MCF 10A (cell line): ENCODE measurements at places on chromosomes 4 and X. TPM values are rescaled to one million over a fixed set of nuclear protein-coding genes. Genes with fewer than 3 reads are reported as not detected.

The SSX3 gene
- total RNA-seq: not detected in 2 replicates

The SRPK3 gene
- not detected in 2 replicates for total RNA-seq

DNA sequence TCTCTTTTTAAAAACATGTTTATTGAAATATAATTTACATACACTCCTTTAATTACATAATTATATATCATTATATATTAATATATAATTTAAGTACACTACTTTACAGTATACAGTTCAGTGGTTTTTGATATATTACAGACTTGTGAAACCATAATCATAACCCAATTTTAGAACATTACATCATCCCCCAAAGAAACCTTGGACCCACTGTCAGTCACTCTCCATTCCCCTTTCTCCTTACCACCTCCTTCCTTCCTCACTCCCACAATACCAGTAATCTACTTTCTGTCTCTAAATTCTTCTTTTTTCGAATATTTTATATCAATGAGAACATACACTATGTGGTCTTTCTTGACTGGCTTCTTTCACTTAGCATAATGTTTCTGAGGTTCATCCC, 17.9 kb upstream of the EXOSC9 start:
- peaks cover 21% of the 10 kb centered on the region for H3K4me1 ChIP-seq
- no peaks in the 10 kb centered on the region for H3K27me3 ChIP-seq
- H3K36me3 ChIP-seq: no peaks in the 10 kb centered on the region
- no peak overlapping the region for H3K27ac ChIP-seq

DNA sequence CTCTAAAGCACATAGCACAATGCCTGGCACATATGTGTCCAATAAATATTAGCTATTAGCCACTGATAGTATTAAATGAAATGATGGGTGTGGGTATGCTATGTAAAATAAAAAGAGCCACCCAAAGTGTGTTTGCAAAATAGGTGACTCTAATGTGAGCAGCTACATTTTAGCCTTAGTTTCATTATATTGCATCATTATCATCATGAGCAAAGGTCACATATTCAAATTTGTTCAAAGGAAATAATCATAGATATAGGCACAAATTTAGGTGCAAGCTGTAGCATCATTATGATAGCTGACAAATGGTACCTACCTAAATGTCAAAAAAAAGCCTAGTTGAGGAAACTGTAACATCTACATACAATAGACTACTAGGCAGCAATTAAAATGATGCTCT, 373.9 kb upstream of the FGF13 start:
- no peaks in the 10 kb centered on the region for H3K27me3 ChIP-seq
- no peaks in the 10 kb centered on the region for H3K36me3 ChIP-seq
- H3K4me1 ChIP-seq: no peaks in the 10 kb centered on the region
- no peak overlapping the region for H3K4me3 ChIP-seq

GRCh38 chr4:119212964-119213606, 572 bp downstream of the USP53 start:
- no peaks in the 10 kb centered on the region for H3K27me3 ChIP-seq
- H3K4me1 ChIP-seq: peaks cover 36% of the 10 kb centered on the region
- peak overlapping the region; percentile 84 for H3K4me3 ChIP-seq

DNA sequence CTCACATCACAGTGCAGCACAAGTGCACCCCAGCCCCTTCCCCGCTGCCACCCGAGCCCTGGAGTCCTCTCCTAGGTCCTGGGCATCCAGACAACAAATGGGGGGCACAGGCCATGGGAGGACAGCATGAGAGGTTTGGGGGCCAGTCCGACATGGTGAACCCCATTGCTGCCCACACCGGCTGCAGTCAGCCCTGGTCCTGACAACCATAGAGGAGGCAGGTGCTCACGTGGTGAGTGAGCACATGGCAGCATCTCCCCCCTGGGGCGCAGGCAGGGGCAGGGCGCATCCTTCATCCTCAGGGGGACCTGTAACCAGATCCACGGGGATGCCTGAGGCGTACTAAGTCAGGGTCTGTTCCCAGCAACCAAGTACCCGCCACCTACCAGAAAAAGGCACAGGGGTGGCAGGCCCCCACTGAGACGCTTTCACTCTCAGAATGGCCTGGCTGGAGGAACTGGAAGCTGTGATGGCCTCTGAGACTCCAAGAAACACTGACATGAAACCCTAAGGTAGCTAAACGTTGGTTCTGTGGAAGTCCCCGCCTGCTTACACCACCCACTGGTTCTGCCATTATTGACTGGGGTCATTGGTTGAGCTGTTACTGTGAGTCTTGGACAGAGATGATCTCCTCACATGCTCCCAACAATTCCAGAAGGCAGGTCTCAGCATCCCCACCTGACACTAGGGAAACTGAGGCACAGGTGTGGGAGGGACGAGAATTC, 6.5 kb downstream of the ZFYVE28 start:
- DNase-seq: no peak
- H3K36me3 ChIP-seq: no peaks in the 10 kb centered on the region
- peaks cover 11% of the 10 kb centered on the region for H3K27me3 ChIP-seq

GRCh38 chr4:26227601-26228229, 93.1 kb upstream of the RBPJ start:
- peaks cover 6% of the 10 kb centered on the region for H3K4me1 ChIP-seq
- no peak for DNase-seq
- no peak overlapping the region for H3K27ac ChIP-seq
- H3K36me3 ChIP-seq: no peaks in the 10 kb centered on the region
- no peaks in the 10 kb centered on the region for H3K27me3 ChIP-seq

The CT83 gene
- not detected in 2 replicates for total RNA-seq

GRCh38 chr4:8818063-8818881, 53.4 kb downstream of the HMX1 start:
- no peak overlapping the region for H3K27ac ChIP-seq
- no peaks in the 10 kb centered on the region for H3K36me3 ChIP-seq
- no peaks in the 10 kb centered on the region for H3K4me1 ChIP-seq
- H3K4me3 ChIP-seq: no peak overlapping the region

DNA sequence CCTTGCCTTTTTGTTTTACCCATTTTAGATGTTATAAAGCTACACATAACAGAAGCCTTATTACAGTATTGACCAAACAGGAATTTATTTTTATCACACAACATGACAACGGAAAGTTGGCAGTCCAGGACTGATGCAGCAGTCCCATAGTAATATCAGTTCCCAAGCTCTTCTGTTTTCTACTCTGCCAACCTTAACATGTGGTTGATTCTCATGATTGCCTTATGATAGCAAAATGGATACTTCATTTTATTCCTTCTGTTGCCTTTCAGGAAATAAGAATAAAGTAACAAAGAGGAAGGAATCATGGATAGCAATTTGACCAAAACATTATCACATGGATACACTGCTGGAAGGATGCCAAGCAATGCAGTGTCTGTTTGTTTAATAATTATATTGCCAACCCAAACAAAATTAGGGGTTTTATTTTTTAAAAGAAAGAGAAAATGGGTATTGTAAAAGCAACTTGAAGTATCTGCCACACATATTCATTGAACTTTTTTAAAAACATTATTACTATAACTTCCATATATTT, 275.7 kb downstream of the STPG2 start:
- H3K4me1 ChIP-seq: no peaks in the 10 kb centered on the region
- H3K36me3 ChIP-seq: no peaks in the 10 kb centered on the region
- no peak overlapping the region for H3K27ac ChIP-seq
- no peak overlapping the region for H3K4me3 ChIP-seq

The PASD1 gene
- total RNA-seq: not detected in 2 replicates

The GRIA2 gene
- total RNA-seq: not detected in 2 replicates

- H3K36me3 ChIP-seq: no peaks in the 10 kb centered on the region
- H3K27ac ChIP-seq: no peak overlapping the region
- no peaks in the 10 kb centered on the region for H3K27me3 ChIP-seq
- H3K4me3 ChIP-seq: no peak overlapping the region
- no peaks in the 10 kb centered on the region for H3K4me1 ChIP-seq
- DNase-seq: no peak
Measured at GRCh38 chr4:174598800-174599199, 76.5 kb upstream of the HPGD start.

The NLGN3 gene
- total RNA-seq: 0.42 and 0.44 TPM in 2 replicates
